Osteocyte (in vitro differentiated cells): ENCODE measurements at places on chromosomes 1 and 21. TPM values are rescaled to one million over a fixed set of nuclear protein-coding genes. Genes with fewer than 3 reads are reported as not detected.

The MAN1A2 gene
- total RNA-seq, result 48.3 and 53.7 TPM in 2 replicates

- H3K27ac ChIP-seq, result no peak overlapping the region
- H3K27me3 ChIP-seq, result peaks cover 4% of the 10 kb centered on the region
- no peaks in the 10 kb centered on the region for H3K4me1 ChIP-seq
- H3K36me3 ChIP-seq, result no peaks in the 10 kb centered on the region
- DNase-seq, result no peak
Measured at GRCh38 chr1:9100471-9101043, 28.3 kb downstream of the GPR157 start.

GRCh38 chr1:29342983-29343382 lies 106.7 kb downstream of the PTPRU start:
- no peaks in the 10 kb centered on the region for H3K36me3 ChIP-seq
- H3K27me3 ChIP-seq, result peaks cover 40% of the 10 kb centered on the region
- DNase-seq, result no peak
- no peaks in the 10 kb centered on the region for H3K4me1 ChIP-seq
- H3K4me3 ChIP-seq, result no peak overlapping the region

DNA sequence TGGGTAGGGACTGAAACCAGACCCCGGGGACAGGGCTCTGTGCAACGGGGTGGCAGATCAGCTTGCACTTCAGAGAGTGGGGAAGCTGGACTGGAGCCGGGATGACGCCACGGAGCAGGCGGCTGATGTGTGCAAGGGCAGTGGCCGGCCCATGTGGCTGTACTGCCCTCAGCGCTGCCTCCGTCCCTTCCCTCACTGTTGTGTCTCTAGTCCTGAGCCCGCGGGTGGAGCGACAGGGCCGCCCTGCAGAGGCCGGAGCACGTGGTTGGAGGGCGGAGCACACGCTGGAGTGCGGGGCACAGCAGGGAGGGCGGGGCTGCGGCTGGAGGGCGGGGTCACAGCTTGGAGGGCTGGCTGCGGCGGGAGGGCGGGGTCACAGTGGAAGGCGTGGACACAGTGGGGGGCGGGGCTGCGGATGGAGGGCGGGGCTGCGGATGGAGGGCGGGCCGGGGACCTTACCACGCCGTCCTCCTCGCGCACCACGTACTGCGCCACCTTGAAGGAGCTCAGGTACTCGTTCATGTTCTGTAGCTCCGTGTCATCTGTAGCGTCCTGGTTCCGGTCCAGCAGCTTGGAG lies 52.4 kb downstream of the CHD5 start:
- DNase-seq, result no peak
- H3K27me3 ChIP-seq, result no peaks in the 10 kb centered on the region
- no peak overlapping the region for H3K27ac ChIP-seq
- H3K36me3 ChIP-seq, result no peaks in the 10 kb centered on the region
- H3K4me3 ChIP-seq, result no peak overlapping the region

- H3K27me3 ChIP-seq, result no peaks in the 10 kb centered on the region
- no peaks in the 10 kb centered on the region for H3K36me3 ChIP-seq
- peaks cover 17% of the 10 kb centered on the region for H3K4me1 ChIP-seq
- no peak for DNase-seq
- H3K4me3 ChIP-seq, result no peak overlapping the region
Measured at GRCh38 chr1:61910035-61910434, 167.8 kb downstream of the PATJ start.
